ENCODE measurements at places on chromosomes 1 and 21.

GRCh38 chr1:211580303-211580687 is 1.3 kb upstream of the SLC30A1 start:
- DNase-seq, result no peak

GRCh38 chr21:46168659-46169386 is 13.4 kb upstream of the FTCD start:
- DNase-seq, result no peak

GRCh38 chr1:111776391-111776790 is 20.7 kb downstream of the DDX20 start:
- DNase-seq, result no peak

DNA sequence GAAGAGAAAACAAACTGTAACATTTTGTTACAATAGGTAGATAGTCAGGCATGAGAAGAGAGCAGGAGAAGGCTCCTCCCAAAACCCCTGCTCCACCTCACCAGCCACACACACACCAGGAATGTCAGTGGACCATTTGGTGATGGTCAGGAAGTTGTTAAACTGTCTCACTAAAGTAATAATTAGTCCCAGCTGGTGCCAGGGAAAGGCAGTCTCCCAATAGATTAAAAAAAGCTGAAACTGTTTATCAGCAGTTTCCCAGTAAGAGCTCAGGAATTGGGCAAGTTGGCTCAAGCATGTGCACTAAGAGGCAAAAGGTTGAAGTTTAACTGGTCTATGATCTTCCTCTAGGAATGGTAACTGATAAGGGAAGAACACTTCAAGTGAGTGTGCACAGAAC is 249.6 kb downstream of the COL11A1 start:
- DNase-seq, result no peak

- DNase-seq, result no peak
Observed at GRCh38 chr1:64875101-64875500, 91.2 kb downstream of the JAK1 start.

DNA sequence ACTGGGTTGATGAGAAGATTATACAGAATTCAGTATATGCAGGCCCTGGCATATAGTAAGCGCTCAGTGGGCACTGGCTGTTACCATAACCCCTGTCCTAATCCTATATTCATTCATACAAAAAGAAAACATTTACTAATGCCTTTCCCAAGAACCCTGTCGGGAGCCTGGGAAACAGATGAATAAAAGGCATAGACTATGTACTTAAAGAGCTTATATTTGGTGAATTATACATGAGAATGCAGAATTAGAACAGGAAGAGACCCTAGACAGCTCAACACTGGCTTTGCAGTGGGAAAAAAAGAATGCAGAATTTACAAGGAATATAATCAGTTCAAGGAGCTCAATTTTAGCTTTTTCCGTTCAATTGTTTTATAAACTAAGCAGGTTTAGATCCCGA is 10.9 kb downstream of the AK2 start:
- DNase-seq, result no peak

GRCh38 chr1:11406845-11407244 is 72.1 kb upstream of the DISP3 start:
- DNase-seq, result no peak

GRCh38 chr1:40338745-40339419 is 21.8 kb upstream of the COL9A2 start:
- peak; percentile 82 for DNase-seq

- DNase-seq, result peak; percentile 31
Observed at GRCh38 chr1:226862890-226863289, 7.5 kb upstream of the PSEN2 start.

- no peak for DNase-seq
Observed at GRCh38 chr1:58231204-58231603, 315.3 kb downstream of the OMA1 start.

DNA sequence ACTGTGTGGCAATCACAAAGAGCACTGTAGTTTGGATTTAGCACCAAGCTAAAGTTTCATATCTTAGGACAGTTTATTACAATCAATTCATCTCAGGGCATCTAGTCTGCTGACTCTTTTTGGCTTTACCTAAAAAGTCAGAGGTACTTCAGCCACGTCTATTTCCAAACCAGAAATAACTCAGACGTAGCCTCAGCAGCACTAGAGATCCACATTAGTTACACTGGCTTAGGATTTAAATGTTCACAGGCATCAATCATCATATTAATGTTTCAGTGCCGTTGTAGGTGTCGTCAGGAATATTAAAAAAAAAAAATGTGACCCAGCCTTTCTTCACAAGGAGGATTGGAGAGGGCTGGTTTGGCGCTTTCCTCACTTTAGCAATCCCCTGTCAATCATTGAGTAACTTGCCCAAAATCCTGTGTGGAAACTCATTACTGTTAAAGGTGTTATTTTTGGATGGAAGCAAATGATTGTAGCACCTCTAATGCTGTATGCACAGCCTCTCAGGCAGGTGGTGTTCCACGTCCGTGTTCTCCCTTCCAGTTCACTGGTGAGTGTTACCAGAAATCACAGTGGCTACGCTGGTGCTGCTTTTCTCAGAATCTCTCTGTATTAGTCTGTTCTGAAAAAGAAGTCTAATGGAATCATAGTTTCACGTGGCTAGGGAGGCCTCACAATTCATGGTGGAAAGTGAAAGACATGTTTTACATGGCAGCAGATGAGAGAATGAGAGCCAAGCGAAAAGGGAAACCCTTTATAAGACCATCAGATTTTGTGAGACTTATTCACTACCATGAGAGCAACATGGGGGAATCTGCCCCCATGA is 45.4 kb downstream of the NEK7 start:
- no peak for DNase-seq

- no peak for DNase-seq
Observed at GRCh38 chr21:30251781-30252180, 31.0 kb downstream of the KRTAP24-1 start.

- DNase-seq, result no peak
Observed at GRCh38 chr1:193787061-193787460, 600.6 kb upstream of the B3GALT2 start.

DNA sequence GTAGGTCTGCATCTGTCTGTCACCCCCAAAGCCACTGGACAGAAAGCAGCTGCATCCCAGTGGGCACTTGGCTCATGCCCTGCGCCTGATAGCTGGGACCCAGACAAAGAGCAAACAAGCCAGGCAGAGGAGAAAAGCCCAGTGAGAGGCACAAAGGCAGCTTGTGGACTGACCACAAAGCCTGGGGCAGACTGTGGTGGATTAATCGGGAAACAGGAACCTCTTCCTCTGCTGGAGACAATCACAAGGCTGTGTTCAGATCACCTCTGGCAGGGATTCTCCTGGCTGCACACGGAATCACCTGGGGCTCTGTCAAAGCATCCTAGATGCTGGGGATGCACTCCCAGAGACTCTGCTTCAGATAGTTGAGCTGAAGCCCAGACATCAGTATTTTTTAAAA is 15.2 kb upstream of the GJB5 start:
- no peak for DNase-seq

GRCh38 chr1:10624256-10625050 is 149.7 kb downstream of the PEX14 start:
- no peak for DNase-seq

- no peak for DNase-seq
Observed at GRCh38 chr1:204357551-204358490, 1.9 kb downstream of the PLEKHA6 start.

- DNase-seq, result no peak
Observed at GRCh38 chr1:246367041-246367440, 140.0 kb downstream of the SMYD3 start.

- no peak for DNase-seq
Observed at GRCh38 chr1:25516686-25517085, 26.7 kb upstream of the LDLRAP1 start.

GRCh38 chr1:28917757-28918118 is 3.4 kb downstream of the EPB41 start:
- no peak for DNase-seq

DNA sequence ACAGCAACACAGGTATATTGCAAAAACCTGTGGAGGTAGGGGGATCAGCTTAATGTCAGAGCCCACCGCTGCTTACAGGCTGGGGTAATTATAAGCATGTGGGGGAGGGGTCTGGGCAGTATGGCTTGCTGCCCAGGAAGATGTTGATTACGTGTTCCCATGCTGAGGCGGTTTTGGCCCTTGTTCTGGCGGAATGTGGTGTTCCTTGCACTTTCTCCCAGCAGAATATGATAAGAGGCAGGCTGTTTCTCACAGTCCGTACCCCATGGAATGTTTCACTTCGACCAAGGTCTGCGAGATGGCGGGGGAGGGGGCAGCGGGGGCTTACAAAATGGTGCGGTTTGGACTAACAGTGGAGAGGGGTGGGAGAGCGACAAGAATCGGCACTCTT is 9.8 kb upstream of the HPCAL4 start:
- DNase-seq, result peak; percentile 82

DNA sequence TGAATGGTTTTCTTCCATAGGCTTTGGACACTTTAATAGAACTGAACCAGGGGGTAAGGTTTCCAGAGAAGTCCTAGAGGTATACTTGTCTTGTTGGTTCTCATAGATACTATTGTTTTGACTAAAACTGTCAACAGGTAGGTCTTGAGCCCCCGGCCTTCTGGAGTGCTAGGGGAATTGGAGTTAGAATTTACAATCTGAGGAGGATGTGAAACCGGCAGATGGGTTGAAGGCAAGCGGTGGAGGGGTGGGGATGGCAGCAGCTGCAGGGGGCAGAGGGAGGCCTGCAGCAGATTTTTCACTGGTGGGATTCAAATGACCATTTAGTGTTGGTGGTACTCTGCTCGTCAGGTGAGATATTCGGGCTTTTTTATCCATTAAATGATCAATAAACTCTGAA is 4.3 kb upstream of the CD1D start:
- DNase-seq, result no peak

- no peak for DNase-seq
Observed at GRCh38 chr1:155254714-155255242, 505 bp downstream of the ENTREP3 start.

DNA sequence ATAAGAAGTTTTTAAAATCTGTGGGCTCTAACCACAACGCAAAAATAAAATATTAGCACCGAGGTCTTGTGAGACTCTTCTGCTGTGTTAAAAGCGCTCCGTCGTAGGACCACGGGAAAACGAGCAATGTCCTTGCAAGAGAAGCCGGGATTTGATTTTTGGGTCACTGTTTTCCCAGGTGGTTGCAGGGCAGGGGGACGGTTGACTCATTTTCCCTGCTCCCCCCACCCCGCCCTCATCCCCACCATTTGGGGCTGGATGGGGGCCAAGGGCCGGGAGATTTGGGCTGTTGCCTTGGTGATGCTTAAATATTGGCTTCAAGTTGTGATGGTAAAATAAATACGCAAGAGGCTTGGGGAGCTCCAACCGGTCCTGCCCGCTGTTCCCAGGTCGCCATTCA is 67.6 kb upstream of the SLC25A33 start:
- no peak for DNase-seq

GRCh38 chr21:34987501-34988072 is 61.5 kb downstream of the RUNX1 start:
- no peak for DNase-seq

DNA sequence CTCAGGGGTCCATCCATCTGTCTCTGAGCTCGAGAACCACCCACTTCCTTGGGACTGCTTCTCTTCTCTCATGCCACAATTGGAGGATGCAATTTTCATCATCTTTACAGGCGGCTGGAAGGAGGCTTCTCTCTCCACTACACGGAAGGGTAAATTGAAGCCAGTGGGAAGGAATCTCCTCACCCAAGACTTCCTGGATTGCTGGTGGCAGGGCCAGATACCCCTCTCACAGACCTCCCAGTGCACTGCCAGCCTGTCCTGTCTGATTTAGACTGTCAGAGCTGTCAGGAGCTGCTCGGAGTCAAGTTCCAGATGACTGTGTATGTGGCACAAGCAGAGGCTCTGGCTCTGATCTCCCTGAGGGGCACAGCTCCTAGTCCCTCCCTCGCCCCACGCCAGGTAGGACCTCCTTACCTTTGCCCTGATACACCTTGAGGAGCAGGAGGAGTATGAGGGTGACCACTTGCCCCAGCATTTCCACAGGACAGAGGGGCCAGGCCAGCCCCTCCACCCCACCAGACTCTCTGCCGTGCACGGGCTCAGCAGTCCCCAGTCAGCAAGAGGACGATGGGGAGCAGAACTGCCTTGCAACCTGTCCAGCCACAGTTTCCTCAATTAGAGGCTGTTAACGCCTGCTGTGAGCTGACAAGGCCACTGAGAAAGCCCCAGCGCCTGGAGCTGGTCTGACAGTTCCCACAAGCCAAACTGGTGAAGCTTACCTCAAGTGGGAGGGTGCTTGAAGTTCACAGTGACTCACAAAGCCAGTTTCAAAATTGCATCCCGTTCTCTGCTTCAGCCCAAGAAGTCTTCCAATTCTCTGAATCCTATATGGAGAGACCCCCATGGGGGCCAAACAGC is at the start of gene CD244:
CD244 (minus strand) TSS at position 685 of the 858 bp plus-strand sequence; CDS start at position 475, 210 bp downstream.
- DNase-seq, result no peak

GRCh38 chr1:232457595-232457994 is 172.3 kb downstream of the SIPA1L2 start:
- DNase-seq, result no peak

GRCh38 chr21:38478782-38479181 is 19.5 kb downstream of the ERG start:
- DNase-seq, result peak; percentile 74

GRCh38 chr1:228935198-228935663 is 200.0 kb downstream of the RHOU start:
- no peak for DNase-seq

- no peak for DNase-seq
Observed at GRCh38 chr1:184941735-184942134, 32.6 kb downstream of the NIBAN1 start.

DNA sequence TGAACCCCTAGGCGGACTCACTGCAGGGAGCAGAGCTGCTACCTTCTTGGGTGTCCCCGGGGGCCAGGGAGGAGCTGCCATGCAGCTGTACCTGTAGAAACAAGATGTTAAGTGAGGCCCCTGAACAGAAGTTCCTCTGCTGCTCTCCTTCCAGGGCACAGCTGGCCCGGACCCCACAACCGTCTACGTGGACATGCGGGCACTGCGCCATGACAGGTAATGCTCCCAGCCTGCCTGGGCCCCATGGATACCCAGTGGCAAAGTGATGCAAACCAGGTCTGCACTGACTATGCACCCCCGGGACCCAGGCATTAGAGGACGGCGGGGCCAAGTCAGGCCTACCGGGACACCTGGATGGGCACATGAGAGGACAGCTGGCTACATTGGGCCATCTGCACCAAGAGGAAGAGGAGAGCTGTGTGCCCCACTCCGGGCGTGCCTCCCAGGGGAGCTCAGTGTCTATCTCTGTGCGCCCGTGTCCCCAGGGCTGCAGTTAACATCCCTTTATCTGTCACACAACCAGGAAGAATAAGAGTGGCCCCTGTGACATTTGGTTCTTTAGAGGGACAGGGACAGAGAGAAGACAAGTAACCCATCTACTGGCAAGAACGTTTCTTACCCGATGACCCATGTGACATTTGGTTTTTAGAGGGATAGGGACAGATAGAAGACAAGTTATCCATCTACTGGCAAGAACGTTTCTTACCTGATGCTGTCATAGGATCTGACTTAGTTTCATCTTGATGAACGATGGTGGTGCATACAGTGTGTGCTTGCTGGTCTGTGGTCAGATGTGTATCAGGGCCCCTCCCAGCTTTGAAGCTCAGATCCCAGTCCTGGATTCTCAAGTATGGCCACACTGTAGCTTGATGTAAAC is 44.1 kb downstream of the S100B start:
- no peak for DNase-seq

Measured in brain microvascular endothelial cell (primary cell).